ENCODE measurements at places on chromosomes 5 and 9. TPM values are rescaled to one million over a fixed set of nuclear protein-coding genes. Genes with fewer than 3 reads are reported as not detected.

The PCDHGA10 gene
- total RNA-seq, result 3.0 TPM

The EGFLAM gene
- total RNA-seq, result 0.13 TPM

The IFNA2 gene
- not detected for total RNA-seq

The SGTB gene
- total RNA-seq, result 10.3 TPM

The IFNK gene
- total RNA-seq, result not detected

The KIF3A gene
- total RNA-seq, result 4.4 TPM

The PDZD2 gene
- total RNA-seq, result 1.2 TPM

The WNT8A gene
- not detected for total RNA-seq

The HMGCS1 gene
- 73.2 TPM for total RNA-seq

The HMCN2 gene
- total RNA-seq, result under 0.01 TPM

The CTSV gene
- 0.25 TPM for total RNA-seq

The WDR38 gene
- total RNA-seq, result not detected

The FBP2 gene
- not detected for total RNA-seq

Data from dermis microvascular lymphatic vessel endothelial cell (primary cell).